Dermis blood vessel endothelial cell (primary cell): ENCODE measurements at places on chromosomes 12 and 14. TPM values are rescaled to one million over a fixed set of nuclear protein-coding genes. Genes with fewer than 3 reads are reported as not detected.

KRT5 gene
- total RNA-seq: 0.42 and 2.7 TPM in 2 replicates

ATF7IP gene
- total RNA-seq: 32.3 and 36.8 TPM in 2 replicates

METTL1 gene
- total RNA-seq: 3.6 and 3.7 TPM in 2 replicates

PROX2 gene
- not detected in 2 replicates for total RNA-seq

TAS2R7 gene
- total RNA-seq: not detected in 2 replicates

DNAH10 gene
- total RNA-seq: under 0.01 TPM in 1 of 2 replicates, not detected in the other

JDP2 gene
- 10.2 and 16.0 TPM in 2 replicates for total RNA-seq

RPGRIP1 gene
- 0.33 TPM in 1 of 2 replicates, not detected in the other for total RNA-seq

GLIPR1L1 gene
- total RNA-seq: not detected in 2 replicates

NOS1 gene
- total RNA-seq: not detected in 2 replicates

CISTR gene
- total RNA-seq: not detected in 2 replicates

CLMN gene
- 0.68 and 1.5 TPM in 2 replicates for total RNA-seq
